Progenitor cell of endocrine pancreas (in vitro differentiated cells): ENCODE measurements at places on chromosomes 6 and 20. TPM values are rescaled to one million over a fixed set of nuclear protein-coding genes. Genes with fewer than 3 reads are reported as not detected.

The FUCA2 gene
- total RNA-seq, result 67.3 and 67.5 TPM in 2 replicates

The ARMC12 gene
- 0.36 and 0.98 TPM in 2 replicates for total RNA-seq

The DSP gene
- 365 and 366 TPM in 2 replicates for total RNA-seq

The ME1 gene
- 7.9 and 9.5 TPM in 2 replicates for total RNA-seq

The RFX6 gene
- total RNA-seq, result 28.7 and 34.2 TPM in 2 replicates

The ABHD16B gene
- total RNA-seq, result not detected in 2 replicates

The TBXT gene
- total RNA-seq, result not detected in 2 replicates

The TP53INP2 gene
- 31.5 and 33.0 TPM in 2 replicates for total RNA-seq

The HRH3 gene
- total RNA-seq, result 0.10 TPM in 1 of 2 replicates, not detected in the other

The OR5V1 gene
- total RNA-seq, result not detected in 2 replicates

The ATP9A gene
- total RNA-seq, result 81.2 and 88.1 TPM in 2 replicates

The COL9A1 gene
- 5.5 and 8.1 TPM in 2 replicates for total RNA-seq

The TMEM14C gene
- 63.2 and 63.6 TPM in 2 replicates for total RNA-seq

The HINT3 gene
- 20.7 and 20.9 TPM in 2 replicates for total RNA-seq

The HCK gene
- not detected in 2 replicates for total RNA-seq

The SLC13A3 gene
- total RNA-seq, result 2.9 and 5.0 TPM in 2 replicates

The CRISP2 gene
- not detected in 2 replicates for total RNA-seq

The SLPI gene
- not detected in 2 replicates for total RNA-seq

The CNR1 gene
- 23.8 and 26.2 TPM in 2 replicates for total RNA-seq

The TRIM15 gene
- not detected in 2 replicates for total RNA-seq

The AKAP12 gene
- 10.6 and 19.3 TPM in 2 replicates for total RNA-seq

The ABHD12 gene
- total RNA-seq, result 51.3 and 54.9 TPM in 2 replicates

The SLC44A4 gene
- 17.5 and 19.1 TPM in 2 replicates for total RNA-seq

The CTAGE9 gene
- total RNA-seq, result not detected in 2 replicates

The SLC17A2 gene
- total RNA-seq, result not detected in 2 replicates

The PREP gene
- 42.8 and 43.3 TPM in 2 replicates for total RNA-seq

The CFAP206 gene
- total RNA-seq, result 1.2 and 1.5 TPM in 2 replicates

The CAGE1 gene
- not detected in 2 replicates for total RNA-seq

The KHDC1 gene
- total RNA-seq, result 7.9 and 8.0 TPM in 2 replicates

The PLCB1 gene
- 16.2 and 18.0 TPM in 2 replicates for total RNA-seq

The NCOA7 gene
- 13.6 and 18.0 TPM in 2 replicates for total RNA-seq

The GSTA3 gene
- not detected in 2 replicates for total RNA-seq

The OR2J3 gene
- total RNA-seq, result not detected in 2 replicates
